ENCODE measurements at places on chromosomes 12 and 14. TPM values are rescaled to one million over a fixed set of nuclear protein-coding genes. Genes with fewer than 3 reads are reported as not detected.
A peak's percentile ranks its signal among the peaks of the same experiment; 100 is the strongest.

- DNase-seq = peak; percentile 68
These were observed 257.4 kb upstream of the NOVA1 start for GRCh38 chr14:26855077-26855753.

BCL11B gene
- polyA plus RNA-seq = 1.3 TPM

COPS7A gene
- polyA plus RNA-seq = 66.3 TPM

- no peak for DNase-seq
These were observed 24.0 kb upstream of the GSG1 start for GRCh38 chr12:13127444-13127843.

GRCh38 chr12:6167327-6168280 is 32.6 kb upstream of the CD9 start:
- peak; percentile 81 for DNase-seq

DNA sequence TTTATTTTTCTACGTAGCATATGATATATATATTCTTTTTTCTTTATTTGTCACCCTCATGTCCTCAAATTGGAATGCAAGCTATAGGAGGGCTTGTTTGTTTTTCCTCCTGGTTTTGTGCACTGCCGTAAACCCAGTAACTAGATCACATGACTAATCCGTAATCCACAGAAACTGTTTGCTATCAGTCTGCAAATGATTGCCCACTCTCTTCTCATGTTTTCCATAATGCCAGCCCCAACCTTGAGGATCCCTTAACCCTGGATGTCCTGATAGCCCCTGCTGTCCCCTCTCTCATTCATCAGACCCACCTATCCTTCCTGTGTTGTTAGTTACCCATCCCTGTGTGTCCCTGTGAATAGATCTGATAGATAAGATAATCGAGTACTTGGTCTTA is 94.0 kb downstream of the TSPAN9 start:
- DNase-seq = no peak

OVCH1 gene
- 0.06 TPM for polyA plus RNA-seq

SLCO1B1 gene
- polyA plus RNA-seq = not detected

CBLN3 gene
- polyA plus RNA-seq = 1.7 TPM

MYBPC1 gene
- 1,930 TPM for polyA plus RNA-seq

PLEKHD1 gene
- polyA plus RNA-seq = 0.76 TPM

DNA sequence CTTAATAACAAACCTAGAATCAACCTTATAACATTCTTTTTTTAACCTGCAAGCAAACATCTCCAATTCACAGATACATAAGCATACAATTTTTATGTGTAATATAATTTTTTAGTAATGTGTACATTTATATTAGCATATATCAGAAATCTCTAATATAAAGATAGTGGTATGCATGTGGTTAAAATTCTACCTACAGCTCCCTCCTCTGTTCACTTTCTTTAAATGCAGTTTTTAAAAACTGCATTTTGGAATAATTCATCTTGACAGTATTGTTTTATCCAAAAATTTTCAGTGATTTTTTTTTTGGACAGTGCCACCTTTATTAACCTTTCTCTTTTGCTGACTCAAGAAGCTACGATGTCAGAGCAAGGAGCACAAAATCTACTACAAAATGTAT is 13.2 kb upstream of the RXYLT1 start:
- no peak for DNase-seq

DNA sequence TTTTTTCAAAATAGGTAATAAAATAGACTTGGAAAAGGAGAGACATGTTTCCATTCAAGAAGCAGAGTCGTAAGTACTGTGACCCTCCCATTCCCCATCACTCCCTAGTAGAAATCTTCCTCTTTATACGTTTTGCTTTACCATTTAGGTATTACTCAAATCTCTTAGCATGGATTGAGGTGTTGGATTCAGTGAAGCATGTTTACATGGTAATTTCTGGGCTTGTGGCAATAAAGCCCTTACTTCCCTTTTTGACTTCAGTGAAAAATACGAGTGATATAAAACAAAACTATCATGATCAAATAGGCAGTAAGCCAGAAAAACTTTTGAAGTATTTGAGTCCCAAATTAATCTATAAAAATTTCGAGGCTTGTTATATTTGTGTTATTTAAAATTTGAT is 27.4 kb downstream of the RAB21 start:
- no peak for DNase-seq

AKAP3 gene
- polyA plus RNA-seq = 0.71 TPM

GRCh38 chr12:65319688-65320200 is 41.3 kb downstream of the MSRB3 start:
- no peak for DNase-seq

SLC10A1 gene
- not detected for polyA plus RNA-seq

CCDC197 gene
- not detected for polyA plus RNA-seq

DNA sequence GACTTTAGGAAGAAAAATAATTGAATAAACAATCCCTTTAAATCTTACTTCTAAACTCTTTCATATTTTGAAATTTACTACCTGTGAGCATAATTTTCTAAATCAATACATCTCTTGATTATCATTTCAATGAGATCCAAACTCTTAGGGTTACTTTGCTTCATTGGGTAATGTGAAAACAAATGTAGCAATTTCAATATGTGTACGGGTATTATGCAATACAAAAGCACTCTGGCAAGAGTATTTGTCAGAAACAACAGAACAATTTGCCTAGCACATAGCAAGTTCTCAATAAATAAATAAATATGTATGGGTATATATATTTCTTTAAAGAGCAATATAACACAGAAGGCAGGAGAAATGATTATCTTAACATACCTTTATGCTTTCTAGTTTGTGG is 77.1 kb downstream of the PLEKHG7 start:
- no peak for DNase-seq

DNA sequence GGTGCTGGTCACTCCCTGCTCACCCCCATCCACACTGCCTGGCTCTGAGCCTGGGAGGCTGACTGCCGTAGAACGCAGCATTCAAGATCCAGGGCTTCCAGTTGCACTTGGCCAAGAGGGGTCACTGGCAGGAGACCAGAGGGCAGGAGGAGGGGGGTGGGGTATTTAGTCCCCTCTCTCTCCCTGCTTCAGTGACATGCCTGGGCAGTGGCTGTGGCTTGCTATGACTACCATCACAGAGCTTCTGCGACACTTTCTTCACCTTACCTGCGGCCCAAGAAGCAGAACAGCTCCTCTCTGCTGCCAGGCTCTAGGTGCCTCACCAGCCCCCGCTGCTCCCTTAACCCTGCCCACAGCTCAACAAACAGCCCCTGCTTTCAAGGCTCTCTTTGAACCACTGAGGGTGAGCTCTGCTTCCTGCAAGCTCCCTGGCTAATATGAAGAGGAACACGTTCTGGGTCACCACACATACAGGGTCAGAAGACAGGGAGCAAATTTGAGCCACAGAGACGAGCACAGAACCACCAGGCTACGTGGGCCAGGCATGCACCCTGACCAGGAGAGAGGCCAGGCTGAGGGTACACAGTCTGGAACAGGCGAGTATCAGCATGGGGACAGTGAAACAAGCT is 55.7 kb downstream of the ITPK1 start:
- no peak for DNase-seq

CARMIL3 gene
- 0.06 TPM for polyA plus RNA-seq

ARG2 gene
- 2.9 TPM for polyA plus RNA-seq
